Body of pancreas (tissue), 4 donors: ENCODE measurements at places on chromosomes 1 and 21. TPM values are rescaled to one million over a fixed set of nuclear protein-coding genes. Genes with fewer than 3 reads are reported as not detected.

Gene OR2L8
- not detected for total RNA-seq

Gene KLHDC7A
- 3.6 TPM for total RNA-seq

Gene RNU1-1
- total RNA-seq: 15,479 TPM

Gene HTR6
- not detected for total RNA-seq
